ENCODE measurements at places on chromosomes 5 and 9.

- no peak for DNase-seq
Measured at GRCh38 chr5:58543723-58544122, 39.2 kb upstream of the RAB3C start.

GRCh38 chr9:29208670-29209069 lies 1635.4 kb upstream of the C9orf72 start:
- DNase-seq, result no peak

DNA sequence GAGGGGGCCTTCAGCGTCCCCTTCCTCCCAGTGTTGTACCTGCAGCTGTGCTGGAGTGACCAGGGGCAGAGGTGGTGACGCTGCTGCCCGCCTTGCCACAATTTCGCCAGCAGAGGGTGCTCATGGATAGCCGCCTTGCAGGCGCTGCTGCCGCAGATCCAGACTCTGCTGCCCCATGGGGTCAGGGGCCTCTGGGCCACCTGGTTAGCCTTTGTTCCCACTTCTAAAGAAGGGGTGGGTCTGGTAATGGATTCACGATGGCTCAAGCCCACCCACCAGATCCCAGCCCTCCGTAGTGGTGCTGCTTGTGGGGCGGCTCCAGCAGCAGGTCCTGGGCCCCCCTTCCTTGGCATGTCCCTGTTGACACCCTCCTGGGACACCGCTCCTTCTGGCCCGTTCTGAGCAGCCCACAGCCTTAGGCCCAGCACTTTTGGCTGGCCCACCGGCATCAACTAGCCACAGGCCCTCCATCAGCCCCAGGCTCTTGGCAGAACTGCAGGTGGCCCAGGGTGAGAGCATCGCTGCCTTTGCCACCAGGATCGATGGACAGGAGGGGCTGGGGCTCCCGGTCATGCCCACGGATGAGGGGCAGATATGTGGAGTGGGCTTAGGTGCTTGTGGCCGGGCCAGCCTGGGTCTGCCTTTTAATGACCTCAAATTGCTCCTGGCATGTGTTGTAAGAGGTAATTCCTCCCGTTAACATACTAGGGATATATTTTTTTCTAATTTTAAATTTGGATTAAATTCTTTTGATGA lies 57.2 kb downstream of the COL5A1 start:
- peak; percentile 7 for DNase-seq

- DNase-seq, result peak; percentile 53
Measured at GRCh38 chr9:34612788-34613390, 992 bp upstream of the RPP25L start.

GRCh38 chr5:58795327-58795726 lies 212.5 kb downstream of the RAB3C start:
- no peak for DNase-seq

- no peak for DNase-seq
Measured at GRCh38 chr5:98104454-98105188, 668.8 kb upstream of the RGMB start.

Data from NCI-H774 (cell line).